Neural crest cell (in vitro differentiated cells): ENCODE measurements at places on chromosomes 11 and 22. TPM values are rescaled to one million over a fixed set of nuclear protein-coding genes. Genes with fewer than 3 reads are reported as not detected.
A peak's percentile ranks its signal among the peaks of the same experiment; 100 is the strongest.

- H3K27me3 ChIP-seq: peaks cover 39% of the 10 kb centered on the region
- peak overlapping the region; percentile 94 for H3K4me3 ChIP-seq
- H3K36me3 ChIP-seq: peaks cover 45% of the 10 kb centered on the region
- peaks cover 53% of the 10 kb centered on the region for H3K4me1 ChIP-seq
- no peak overlapping the region for H3K27ac ChIP-seq
Measured at GRCh38 chr11:65855927-65856363, 2.0 kb downstream of the CFL1 start.

Gene MED17
- total RNA-seq: 62.3 and 64.0 TPM in 2 replicates

Gene PLAAT2
- not detected in 2 replicates for total RNA-seq

Gene TRIM66
- total RNA-seq: 6.5 and 10.2 TPM in 2 replicates

DNA sequence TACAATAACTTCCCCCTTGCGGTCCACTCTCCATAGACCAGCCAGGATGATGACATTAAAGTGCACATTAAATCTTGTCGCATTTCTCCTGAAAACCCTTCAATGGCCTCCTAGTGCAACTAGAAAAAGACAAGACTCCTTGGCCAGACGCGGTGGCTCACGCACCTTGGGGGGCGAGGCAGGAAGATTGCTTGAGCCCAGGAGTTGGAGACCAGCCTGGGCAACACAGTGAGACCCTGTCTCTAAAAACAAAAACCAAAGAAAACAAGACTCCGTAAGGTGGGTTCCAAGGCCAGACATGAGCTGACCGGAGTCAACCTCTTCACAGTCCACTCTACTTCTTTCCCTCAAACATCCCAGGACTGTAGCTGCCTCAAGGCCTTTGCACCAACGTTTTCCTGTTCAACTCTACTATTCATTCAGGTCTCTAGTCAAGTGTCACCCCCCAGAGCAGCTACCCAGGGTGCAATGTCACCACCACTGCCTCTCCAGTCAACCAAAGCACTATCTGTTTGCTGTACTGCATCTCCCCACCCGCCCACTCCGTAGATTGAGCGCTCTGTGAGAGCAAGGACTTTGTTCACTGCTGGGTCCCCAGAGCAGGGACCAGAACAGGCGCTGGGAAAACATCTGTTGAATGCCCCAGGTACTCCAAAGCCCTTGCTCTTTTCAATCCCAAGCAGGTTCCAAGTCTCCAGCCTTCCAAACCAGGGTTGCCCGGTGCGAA lies 739 bp downstream of the ZMAT5 start:
- H3K27me3 ChIP-seq: no peaks in the 10 kb centered on the region
- H3K27ac ChIP-seq: peak overlapping the region; percentile 99
- peaks cover 2% of the 10 kb centered on the region for H3K36me3 ChIP-seq
- peaks cover 28% of the 10 kb centered on the region for H3K4me1 ChIP-seq

DNA sequence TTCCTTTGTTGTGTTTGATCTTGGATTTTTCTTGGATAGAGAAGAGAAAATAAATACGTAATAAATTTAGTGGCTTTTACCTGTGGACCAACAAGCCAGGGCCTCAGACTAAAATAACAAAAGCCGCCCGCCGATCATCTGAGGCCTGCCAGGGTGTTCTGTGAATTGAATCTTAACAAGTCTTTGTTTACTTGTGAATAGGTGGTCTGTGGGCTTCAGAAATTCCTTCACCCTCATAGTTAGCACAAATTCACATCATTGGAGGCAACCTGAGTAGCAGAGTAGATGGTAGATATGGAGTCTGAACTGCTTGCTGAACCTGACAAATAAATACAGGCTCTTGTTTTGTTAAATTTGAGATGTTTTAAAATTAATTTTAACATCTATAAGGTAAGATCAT lies 176.3 kb upstream of the MTNR1B start:
- no peak overlapping the region for H3K27ac ChIP-seq
- no peak overlapping the region for H3K4me3 ChIP-seq
- H3K36me3 ChIP-seq: peaks cover 29% of the 10 kb centered on the region
- peaks cover 22% of the 10 kb centered on the region for H3K4me1 ChIP-seq

GRCh38 chr11:97414801-97415200 lies 1025.0 kb downstream of the JRKL start:
- no peak overlapping the region for H3K4me3 ChIP-seq
- no peaks in the 10 kb centered on the region for H3K36me3 ChIP-seq
- no peak for DNase-seq
- no peaks in the 10 kb centered on the region for H3K27me3 ChIP-seq
- H3K27ac ChIP-seq: no peak overlapping the region

DNA sequence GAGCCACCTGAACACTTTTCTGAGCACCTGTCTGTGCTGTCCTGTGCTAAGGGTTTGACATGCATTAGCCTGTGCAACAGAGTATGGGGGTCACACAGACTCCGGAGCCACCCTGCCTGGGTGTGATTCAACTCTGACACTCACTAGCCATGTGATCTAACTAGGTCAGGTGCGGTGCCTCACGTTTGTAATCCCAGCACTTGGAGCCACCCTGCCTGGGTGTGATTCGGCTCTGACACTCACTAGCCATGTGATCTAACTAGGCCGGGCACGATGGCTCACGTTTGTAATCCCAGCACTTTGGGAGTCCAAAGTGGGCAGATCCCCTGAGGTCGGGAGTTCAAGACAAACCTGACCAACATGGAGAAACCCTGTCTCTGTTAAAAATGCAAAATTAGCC lies 11.4 kb downstream of the UBE2L6 start:
- H3K36me3 ChIP-seq: peaks cover 3% of the 10 kb centered on the region
- H3K4me3 ChIP-seq: no peak overlapping the region
- no peak overlapping the region for H3K27ac ChIP-seq
- no peaks in the 10 kb centered on the region for H3K4me1 ChIP-seq
- DNase-seq: no peak

DNA sequence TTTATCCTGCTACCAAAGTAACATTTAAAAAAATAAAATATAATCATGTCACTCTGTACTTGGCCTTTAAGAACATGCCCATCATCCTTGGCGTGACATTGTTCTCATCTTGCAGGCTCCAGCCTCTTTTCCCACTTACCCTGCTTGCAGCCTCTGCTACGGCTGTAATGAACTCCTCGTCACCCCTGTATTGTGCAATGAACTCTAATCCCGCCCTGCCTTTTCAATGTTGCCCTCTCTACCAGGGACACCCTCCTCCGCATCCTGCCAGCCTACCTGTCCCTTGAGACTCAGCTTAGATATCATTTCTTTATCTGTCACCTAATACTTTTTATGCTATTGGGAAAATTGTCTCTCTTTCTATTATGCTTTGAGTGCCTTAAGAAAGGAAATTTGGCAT lies 12.6 kb upstream of the MMP20 start:
- H3K27me3 ChIP-seq: no peaks in the 10 kb centered on the region
- H3K4me1 ChIP-seq: peaks cover 17% of the 10 kb centered on the region
- no peak overlapping the region for H3K27ac ChIP-seq
- DNase-seq: no peak
- H3K4me3 ChIP-seq: no peak overlapping the region

DNA sequence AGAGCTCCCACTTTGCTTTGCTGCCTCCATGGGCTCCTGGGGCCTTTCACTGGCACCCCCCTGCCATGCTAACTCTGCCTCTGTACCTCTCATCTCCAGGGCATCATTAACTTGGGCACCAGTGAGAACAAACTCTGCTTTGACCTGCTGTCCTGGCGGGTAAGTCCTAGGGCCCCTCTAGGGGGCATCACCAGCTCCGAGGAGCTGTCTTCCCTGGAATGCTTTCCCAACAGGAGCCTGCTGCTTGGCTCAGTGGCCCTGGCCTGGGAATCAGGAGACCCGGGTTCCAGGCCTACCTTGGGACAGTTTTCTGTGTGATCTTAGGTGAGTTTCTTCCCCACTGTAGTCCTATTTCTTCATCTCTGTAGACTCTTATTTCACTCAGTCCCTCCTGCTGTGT lies 5.1 kb downstream of the ACCS start:
- no peak overlapping the region for H3K4me3 ChIP-seq
- H3K27ac ChIP-seq: no peak overlapping the region
- H3K4me1 ChIP-seq: peaks cover 16% of the 10 kb centered on the region
- H3K36me3 ChIP-seq: peaks cover 8% of the 10 kb centered on the region
- DNase-seq: no peak

GRCh38 chr22:30226192-30226832 lies 20.2 kb downstream of the LIF start:
- no peaks in the 10 kb centered on the region for H3K36me3 ChIP-seq
- H3K27ac ChIP-seq: peak overlapping the region; percentile 89
- H3K27me3 ChIP-seq: no peaks in the 10 kb centered on the region
- no peak overlapping the region for H3K4me3 ChIP-seq

Gene STK33
- total RNA-seq: 17.3 and 24.2 TPM in 2 replicates

Gene UPK2
- not detected in 2 replicates for total RNA-seq

GRCh38 chr11:32385998-32386397 lies 49.3 kb downstream of the WT1 start:
- H3K36me3 ChIP-seq: no peaks in the 10 kb centered on the region
- H3K4me1 ChIP-seq: no peaks in the 10 kb centered on the region
- no peak overlapping the region for H3K27ac ChIP-seq
- peaks cover 62% of the 10 kb centered on the region for H3K27me3 ChIP-seq

- H3K36me3 ChIP-seq: no peaks in the 10 kb centered on the region
- DNase-seq: no peak
- H3K27me3 ChIP-seq: peaks cover 72% of the 10 kb centered on the region
- H3K4me1 ChIP-seq: peaks cover 27% of the 10 kb centered on the region
- peak overlapping the region; percentile 81 for H3K4me3 ChIP-seq
Measured at GRCh38 chr22:39240831-39241793, 3.7 kb downstream of the PDGFB start.

DNA sequence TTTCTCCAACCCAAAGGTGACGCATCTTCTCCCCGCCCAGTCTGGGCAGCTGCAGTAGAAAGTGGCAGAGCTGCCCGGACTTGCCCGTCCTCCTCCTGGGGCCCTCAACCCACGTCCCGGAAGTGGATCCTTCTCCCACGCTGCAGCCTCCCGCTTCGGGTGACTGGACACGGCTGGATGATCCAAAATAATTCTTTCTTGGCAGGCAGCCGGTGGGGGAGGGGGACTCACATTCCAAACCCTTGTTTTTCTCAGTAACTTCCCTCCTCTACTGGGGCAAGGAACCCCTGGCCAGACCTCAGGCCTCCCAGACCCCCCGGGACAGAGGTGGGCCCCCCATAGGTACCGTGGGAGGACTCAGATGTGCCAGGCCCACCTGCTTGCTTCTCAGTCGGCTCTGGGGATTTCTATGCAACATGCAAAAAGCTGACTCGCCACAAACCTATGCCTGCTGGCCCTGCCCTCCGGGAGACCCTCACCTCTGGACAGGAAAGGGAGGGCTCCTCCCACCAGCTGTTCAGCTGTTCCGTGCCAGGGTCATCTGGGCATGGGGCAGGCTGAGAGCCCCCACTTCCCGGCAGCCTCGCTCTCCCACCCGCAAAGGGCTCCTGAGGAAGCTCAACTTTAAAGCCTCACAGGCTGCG lies 1.4 kb downstream of the PLXNB2 start:
- no peaks in the 10 kb centered on the region for H3K36me3 ChIP-seq
- DNase-seq: no peak
- H3K4me1 ChIP-seq: peaks cover 15% of the 10 kb centered on the region
- peak overlapping the region; percentile 27 for H3K27ac ChIP-seq
- peaks cover under 1% of the 10 kb centered on the region for H3K27me3 ChIP-seq

GRCh38 chr22:20401376-20402014 lies 7.5 kb downstream of the ZNF74 start:
- H3K36me3 ChIP-seq: peaks cover 10% of the 10 kb centered on the region
- H3K27me3 ChIP-seq: no peaks in the 10 kb centered on the region
- no peak for DNase-seq
- H3K4me1 ChIP-seq: peaks cover 19% of the 10 kb centered on the region

DNA sequence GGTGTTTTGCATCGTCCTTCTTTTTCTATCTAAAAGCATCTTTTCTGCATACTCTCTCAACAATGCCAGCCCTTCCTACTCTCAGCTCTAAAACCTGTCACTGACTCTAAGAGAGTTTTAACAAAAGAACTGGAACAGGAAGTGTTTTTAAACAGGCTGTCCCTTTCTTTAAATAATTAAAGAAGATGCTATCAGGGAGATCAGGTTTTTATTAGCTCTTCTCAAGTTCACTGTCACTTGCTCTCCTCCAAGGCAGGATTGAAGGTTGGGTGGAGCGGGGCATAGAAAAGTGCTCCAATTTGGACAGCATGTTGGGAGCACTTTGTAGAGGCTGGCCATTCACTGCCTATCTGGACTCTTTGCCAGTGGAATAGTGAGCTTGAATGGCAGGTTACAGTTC lies 56.4 kb upstream of the BARX2 start:
- peaks cover 72% of the 10 kb centered on the region for H3K4me1 ChIP-seq
- H3K27ac ChIP-seq: no peak overlapping the region
- no peak for DNase-seq

GRCh38 chr11:64772303-64773018 lies 5.9 kb downstream of the SF1 start:
- H3K4me1 ChIP-seq: peaks cover 63% of the 10 kb centered on the region
- H3K27me3 ChIP-seq: peaks cover 2% of the 10 kb centered on the region
- H3K36me3 ChIP-seq: peaks cover 71% of the 10 kb centered on the region
- no peak overlapping the region for H3K27ac ChIP-seq
- no peak for DNase-seq
- H3K4me3 ChIP-seq: peak overlapping the region; percentile 37

Gene OR52A1
- not detected in 2 replicates for total RNA-seq

DNA sequence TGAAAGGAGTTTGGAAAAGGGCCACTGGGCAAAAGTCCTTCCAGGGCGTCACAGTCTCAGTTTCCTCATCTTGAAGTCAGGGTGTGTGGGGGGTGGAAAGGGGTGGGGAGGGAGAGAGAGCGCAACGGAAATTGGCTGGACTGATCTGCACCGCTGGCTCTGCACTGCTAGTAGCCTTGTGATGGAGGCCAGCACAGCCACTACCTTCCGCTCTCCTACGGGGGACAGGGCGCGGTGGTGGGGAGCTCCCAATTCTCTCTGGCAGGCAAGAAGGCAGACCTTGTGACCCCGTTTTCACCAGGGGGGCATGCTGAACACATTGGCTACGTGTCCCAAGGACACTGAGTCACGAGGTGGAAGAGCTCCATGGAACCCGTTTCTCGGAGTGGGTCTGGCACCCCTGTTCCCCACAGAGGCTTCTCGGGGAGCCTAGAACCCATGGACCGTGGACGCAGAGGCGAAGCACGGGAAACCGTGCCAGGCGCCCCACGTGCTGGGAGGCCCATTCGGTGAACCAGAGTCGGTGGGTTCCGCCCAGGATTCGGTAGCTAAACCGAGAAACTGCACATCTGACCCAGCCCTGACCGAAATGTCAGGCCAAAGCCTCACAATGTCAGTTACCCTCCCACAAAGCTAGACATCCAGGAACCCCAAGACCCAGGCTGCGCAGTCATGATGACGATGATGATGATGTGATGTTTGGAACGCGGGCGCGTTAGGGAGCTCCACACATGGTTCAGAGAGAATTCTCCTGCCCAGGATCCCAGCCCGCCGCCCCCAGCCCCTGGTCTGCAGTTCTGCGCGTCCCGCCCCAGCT lies 28.3 kb upstream of the WNT11 start:
- DNase-seq: peak; percentile 27
- H3K4me3 ChIP-seq: peak overlapping the region; percentile 92
- H3K27ac ChIP-seq: peak overlapping the region; percentile 95
- H3K27me3 ChIP-seq: peaks cover 26% of the 10 kb centered on the region
- peaks cover 3% of the 10 kb centered on the region for H3K36me3 ChIP-seq
- H3K4me1 ChIP-seq: peaks cover 21% of the 10 kb centered on the region
